ENCODE measurements at places on chromosomes 7 and 10.
A peak's percentile ranks its signal among the peaks of the same experiment; 100 is the strongest.

GRCh38 chr7:22932896-22933295 is 81.0 kb downstream of the HYCC1 start:
- no peak for DNase-seq

GRCh38 chr10:85614981-85615380 is 751.6 kb downstream of the GRID1 start:
- no peak for DNase-seq

DNA sequence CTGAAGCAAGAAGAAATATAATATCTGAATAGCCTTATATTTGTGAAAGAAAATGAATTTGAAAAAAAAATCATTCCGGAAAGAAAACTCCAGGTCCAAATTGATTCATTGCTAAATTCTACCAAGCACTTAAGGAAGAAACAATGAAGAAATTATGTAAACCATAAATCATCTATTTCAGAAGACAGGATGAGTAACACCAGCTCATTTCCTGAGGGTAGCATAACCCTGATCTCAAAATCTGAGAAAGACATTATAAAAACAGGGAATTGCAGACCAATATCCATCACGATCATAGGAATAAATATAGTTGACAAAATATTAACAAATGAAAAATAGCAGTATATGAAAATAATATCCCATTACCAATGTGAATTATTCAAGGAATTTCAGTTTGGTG is 70.1 kb upstream of the RAB18 start:
- DNase-seq, result no peak

DNA sequence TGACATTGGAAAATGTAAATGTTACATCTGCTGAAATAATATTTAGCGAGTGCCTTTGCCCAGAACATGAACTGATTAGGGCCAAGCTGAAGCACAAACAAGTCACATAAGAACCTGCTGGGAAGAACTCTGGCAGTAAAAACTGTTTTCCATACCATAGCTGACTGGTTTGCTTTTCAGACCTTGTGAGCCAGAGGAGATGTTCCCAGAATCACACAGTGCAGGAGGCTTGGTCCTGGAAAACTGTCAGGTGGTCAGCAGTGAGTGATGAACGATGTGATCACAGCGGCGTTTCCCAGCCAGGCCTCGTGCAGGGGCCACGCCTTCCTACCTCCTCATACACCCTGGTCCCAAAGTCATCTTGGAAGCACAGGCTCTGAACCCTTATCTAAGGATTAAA is 164.2 kb upstream of the EEPD1 start:
- DNase-seq, result no peak

DNA sequence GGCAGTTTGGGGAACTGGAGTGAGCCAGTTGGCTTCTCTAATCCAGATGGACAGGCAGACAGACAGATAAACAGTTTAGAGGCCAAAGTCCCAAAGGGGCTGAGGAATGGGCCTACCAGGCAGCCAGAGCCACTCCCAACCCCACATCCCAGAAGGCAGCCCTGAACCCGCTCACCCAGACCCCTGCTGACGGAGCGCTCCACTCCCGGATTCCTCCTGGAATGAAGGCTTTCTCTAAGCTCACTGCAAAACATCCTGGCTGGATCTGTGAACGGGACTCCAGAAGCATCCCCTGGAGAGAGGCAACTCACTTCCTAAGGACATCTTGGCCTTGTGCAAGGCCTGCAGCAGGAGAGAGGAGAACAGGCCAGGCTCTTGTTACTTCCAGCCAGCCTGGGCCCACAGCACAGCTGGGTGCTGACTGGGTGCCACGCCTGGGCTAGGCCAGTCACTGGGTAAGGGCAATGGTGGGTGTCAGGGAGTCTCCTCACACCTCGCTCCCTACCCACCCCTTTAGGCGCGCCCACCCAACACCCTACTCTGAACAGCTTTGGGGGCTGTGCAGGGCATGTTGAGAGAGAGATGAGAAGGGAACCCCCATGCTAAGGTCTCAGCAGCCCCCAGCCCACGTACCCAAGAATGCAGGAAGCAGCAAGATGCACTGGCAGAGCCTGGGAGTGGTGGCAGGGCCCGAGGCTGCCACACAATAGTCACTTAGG is 168.6 kb upstream of the ZMIZ1 start:
- no peak for DNase-seq

DNA sequence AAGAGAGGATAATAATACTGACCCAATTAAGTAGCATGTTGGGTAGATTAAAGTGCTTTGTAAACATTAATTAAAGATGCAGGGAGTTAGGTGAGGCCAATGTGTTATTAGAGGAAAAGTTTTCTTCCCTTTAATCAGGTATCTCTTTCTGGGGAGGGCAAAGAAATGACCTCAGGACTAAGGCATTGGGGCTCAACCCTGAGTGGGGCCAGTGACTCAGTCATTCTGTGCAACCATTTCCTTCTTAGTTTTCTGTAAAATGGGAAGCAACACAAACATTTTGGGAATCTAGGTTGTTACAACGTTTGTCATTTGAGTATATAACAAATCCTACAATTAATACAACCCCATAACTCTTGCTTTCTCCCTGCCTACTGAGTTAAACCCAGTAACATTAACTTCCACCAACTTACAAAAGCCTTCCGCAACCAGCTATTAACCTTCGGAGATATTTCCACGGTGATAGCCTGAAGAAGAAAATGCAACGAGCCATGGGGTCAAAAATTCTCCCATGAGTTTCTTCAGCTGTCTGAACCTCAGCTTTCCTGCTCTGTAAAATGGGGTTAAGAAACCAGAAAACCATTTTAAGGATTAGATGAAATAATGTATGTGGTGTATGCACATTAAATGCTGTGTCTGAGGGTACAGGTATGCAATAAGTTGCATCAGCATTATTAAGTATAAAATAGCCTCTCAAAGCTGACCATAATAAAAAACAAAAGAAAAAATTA is 965 bp upstream of the PROSER2 start:
- no peak for DNase-seq

GRCh38 chr7:88224601-88225275 is 4.9 kb upstream of the SRI start:
- DNase-seq, result no peak

- DNase-seq, result no peak
Measured at GRCh38 chr10:31290386-31290785, 28.6 kb upstream of the ZEB1 start.

DNA sequence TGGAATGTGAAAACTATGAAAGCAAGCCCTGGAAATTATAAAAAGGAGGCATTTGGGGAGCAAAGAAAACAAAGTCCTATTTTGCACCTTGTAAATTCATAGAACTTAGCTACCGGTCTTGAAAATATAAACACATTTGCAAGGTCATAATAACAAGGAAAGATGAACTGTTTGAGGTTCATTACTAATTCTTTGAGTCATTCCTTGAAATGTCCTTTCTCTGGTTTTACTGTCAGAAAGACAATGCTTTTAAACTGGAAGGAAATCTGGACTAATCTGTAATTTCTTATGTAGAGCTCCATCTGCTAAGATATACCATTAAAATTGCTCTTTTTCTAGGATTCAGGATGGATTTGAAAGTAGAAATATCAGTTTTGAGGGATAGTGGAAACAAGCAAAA is 1.4 kb downstream of the ERLIN1 start:
- DNase-seq, result no peak

DNA sequence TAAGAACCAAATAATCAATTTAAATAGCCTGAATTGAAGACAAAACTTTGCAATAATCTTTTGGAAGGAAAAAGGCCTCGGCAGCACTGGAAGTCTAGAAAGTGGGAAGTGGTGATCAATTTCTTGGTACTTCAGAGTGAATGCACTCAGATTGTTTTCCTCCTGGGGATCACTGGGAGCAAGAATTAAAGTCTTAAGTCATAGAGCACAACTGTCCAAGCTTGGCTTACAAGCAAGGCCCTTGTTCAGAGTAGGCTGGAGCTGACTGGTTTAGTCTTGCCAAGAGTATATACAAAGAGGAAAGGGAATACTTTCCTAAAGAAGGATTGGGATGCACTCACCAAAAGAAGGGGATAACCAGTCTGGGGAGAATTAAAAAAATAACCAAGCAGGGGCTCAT is 637.1 kb downstream of the CCSER2 start:
- no peak for DNase-seq

GRCh38 chr7:112280267-112280666 is 73.8 kb downstream of the ZNF277 start:
- no peak for DNase-seq

DNA sequence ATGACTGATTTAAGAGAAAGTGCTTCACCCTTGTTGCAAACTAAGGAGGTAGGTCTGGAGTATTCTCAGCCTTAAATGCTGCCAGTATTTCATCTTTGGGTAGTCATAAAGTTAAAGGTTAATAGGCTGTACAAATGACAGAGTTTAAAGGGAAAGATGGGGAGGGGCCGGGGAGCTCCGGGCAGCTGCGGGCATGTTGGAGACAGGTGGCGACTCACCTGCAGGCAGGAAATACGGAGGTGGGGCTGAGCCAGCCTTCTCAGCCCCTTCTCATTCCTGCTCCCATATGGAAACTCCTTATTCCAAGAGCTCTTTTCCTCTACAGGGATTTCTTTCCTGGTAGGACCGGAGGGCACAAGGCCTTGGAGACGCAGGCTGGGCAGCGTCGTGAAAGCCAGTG is 31.8 kb upstream of the HMX3 start:
- no peak for DNase-seq

DNA sequence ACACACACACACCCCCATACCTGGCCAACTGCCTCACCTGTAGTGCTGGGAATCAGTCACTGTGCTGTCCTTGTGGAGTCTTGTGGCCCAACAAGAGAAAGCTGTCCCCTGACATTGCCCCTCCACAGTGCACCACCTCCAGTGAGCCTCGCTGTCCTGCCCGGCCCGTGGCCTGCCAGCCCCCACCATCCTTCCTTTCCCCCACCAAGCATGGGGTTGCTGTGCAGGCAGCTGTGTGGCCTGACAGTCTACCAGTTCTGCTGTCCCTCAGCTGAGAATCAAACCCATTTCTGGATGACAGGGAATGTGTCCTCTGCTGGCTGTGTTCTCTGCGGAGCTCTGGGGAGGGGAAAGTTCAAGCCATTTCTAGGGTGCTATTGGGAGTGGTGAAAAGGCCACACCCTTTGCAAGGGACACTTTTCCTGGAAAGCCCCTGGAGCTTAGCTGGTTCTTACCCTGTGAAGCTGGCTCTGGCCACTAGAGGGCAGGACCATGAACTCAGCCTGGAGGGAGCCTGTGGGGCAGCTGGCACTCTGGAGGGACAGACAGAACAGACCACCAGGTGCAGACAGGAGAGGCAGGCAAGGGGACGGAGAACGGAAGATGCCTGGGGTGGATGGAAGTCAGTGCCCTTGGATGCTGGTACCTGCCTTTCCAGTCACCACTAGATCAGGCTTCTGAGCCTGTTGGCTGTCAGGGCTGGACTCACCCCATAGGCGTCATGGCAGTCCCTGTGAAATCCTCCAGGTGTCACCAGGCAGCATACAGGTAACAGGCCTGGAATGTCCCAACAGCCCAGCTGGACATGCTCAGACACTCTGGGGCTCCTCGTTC is 10.5 kb upstream of the MTPAP start:
- peak; percentile 41 for DNase-seq

- DNase-seq, result no peak
Measured at GRCh38 chr7:80467069-80467468, 44.8 kb downstream of the GNAT3 start.

DNA sequence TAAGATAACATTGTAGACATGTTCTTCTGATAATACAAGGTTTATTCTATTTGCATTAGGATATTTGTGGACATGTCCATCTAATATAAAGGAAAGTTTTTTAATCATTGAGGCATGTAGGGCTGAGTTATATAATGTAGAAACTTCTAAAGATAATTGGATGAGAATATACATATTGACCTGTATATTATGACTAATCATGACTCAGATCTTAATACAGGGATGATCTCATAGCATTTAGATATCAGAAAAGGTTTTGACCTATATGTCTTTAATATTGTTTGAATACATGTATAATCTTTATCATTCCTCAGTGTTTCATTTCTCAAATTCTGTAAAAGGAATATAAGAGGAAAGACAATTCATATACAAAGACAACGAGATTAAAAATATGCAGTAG is 39.2 kb downstream of the CD36 start:
- DNase-seq, result no peak

DNA sequence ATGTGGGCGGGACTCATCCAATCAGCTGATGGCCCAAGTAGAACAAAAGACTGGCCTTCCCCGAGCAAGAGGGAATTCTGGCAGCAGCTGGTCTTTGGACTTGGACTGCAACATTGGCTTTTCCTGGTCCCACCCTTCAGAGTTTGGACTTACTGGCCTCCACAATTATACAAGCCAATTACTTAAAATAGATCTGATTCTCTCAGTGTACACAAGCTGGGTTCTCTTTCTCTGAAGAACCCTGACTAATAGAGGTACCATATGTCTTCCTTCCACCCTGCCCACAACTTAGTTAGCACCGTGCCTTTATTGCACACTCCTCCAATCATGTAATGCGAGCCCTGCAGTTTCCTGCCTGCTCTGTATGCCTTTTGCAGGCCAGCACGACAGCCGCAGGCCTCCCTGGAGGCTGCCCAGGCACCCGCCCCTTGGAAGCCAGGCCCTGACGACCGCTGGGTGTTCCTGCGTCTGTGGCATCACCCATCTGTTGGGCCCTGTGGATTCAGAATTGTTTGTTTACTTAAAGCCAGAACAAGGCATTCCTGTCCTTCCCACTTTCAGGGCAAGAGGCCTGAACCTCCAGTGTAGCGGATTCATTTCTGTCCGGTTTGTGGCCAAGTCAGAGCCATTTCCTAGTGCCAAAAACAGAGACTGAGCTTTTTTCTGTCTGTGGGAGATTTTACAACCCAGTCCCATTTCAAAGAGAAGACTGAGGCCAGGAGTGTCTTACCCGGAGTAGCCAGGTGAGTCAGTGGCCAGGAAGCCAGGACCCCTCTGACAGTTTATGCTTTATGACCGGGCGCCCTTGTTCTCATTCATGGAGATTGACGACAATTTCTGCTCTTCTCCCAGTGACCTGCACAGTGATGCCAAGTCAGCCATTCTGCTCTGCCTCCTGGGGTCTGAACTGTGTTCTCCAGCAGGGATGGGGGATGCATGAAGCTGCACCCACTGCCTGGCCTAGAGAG is 968 bp upstream of the INMT start:
- no peak for DNase-seq

DNA sequence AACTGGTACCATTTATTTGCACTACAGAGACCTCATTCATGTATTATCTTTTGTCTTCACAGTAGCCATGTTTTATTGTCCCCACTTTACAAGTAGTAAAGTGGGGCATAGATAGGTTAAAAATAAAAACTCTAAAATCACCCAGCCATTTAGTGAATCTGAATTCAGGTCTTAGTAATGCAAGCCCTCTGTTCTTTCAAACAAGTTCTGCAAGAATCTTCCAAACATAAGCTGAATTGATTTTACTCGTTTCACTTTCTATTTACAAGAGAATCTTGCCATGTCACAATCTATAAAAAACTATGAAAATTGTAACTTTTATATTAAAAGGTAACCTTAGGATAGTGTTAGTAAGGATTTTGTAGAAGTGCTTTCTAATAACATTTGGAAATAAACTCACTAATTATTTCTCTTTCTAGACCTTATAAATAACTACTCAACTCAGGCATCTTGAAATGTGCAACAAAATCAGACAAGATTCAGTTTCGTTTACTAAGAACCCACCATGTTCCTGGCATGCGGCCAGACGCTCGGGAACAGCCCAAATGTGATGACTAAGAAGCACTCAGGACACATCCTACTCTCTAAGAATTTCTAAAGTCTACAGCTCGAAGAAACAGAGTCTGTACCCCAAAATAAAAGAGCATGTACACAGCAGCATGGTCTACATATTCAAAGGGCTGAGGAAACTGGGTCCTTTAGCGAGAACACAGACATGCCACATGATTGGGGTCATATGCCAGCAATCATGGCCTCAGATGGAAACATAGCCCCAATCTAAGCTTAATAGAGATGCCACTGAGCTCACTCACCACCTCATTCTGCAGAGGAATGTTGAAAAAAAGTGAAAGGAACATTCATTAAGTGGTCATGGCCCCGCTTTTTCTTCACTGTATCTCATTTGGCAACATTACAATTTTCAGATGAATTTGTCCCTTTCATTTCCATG is 167.6 kb downstream of the AMPH start:
- DNase-seq, result peak; percentile 68

Measured in activated T-helper 9 cell treated with anti-CD3 and anti-CD28 coated beads, Interleukin-2, amount 50 U/mL, for 16 hours (primary cell).